ENCODE measurements at places on chromosomes 12 and 14.

- peak; percentile 26 for DNase-seq
These were observed 884.1 kb upstream of the MGAT4C start for GRCh38 chr12:87140262-87140661.

DNA sequence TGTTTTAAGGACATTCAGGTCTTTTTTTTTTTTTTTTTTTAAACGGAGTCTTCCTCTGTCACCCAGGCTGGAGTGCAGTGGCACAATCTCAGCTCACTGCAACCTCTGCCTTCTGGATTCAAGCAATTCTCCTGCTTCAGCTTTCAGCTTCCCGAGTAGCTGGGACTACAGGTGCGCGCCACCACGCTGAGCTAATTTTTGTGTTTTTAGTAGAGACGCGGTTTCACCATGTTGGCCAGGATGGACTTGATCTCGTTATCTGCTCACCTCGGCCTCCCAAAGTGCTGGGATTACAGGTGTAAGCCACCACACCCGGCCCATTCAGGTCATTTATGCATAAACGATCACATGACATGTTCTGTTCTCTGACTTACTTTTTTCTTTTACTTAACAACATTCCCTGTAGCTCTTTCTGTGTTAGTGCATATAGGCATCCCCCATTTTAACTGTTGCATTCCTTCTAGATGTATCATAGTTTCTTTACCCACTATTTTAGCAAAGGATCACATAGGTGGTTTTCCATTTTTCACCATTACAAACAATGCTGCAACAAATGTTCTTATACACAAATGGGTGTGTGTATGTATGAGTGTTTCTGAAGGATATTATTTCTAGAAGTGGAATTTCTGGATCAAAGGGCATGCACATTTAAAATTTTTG, 74.2 kb downstream of the ARF6 start:
- no peak for DNase-seq

- DNase-seq: no peak
These were observed 59.3 kb upstream of the FAM222A start for GRCh38 chr12:109654357-109654756.

GRCh38 chr14:76330411-76331327, 45.3 kb upstream of the ESRRB start:
- DNase-seq: no peak

DNA sequence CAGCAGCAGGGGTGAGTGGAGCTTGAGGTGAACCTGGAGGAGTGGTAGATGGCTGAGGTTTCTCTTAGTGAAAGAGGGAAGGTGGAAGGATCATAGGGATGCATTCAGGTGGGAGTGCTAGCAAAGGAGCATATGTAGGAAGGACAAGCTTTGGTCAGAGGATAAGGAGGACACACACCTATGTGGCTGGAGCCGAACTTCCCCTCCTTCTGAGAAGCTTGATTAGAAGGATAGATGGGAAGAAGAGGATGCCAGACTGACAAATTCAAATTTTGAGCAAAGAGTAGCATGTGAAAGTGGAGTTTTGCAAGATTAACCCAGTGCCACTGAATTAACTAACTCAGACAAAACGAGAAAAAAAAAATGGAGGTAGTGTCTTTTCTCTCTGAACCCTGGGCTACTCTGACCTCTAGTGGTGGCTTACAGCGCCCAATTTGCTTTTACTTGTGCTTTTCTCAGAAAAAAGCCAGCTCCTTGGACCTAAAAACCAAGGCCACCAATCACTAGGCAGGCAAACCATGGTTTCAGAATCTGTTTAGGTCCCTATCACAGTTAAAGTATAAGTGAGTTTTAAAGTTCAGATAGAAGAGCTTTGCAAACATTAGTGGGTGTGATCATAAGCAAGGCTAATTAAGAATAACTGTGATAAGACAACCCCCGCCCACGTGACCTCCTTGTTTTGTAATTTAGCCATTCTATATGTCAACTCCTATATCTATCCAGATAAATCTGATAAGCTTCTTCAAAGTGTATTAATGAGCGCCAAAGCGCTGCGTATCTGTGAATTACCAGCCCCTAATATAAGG, 15.5 kb downstream of the EMP1 start:
- DNase-seq: peak; percentile 92

- DNase-seq: no peak
These were observed 80.0 kb downstream of the CIT start for GRCh38 chr12:119797090-119797489.

DNA sequence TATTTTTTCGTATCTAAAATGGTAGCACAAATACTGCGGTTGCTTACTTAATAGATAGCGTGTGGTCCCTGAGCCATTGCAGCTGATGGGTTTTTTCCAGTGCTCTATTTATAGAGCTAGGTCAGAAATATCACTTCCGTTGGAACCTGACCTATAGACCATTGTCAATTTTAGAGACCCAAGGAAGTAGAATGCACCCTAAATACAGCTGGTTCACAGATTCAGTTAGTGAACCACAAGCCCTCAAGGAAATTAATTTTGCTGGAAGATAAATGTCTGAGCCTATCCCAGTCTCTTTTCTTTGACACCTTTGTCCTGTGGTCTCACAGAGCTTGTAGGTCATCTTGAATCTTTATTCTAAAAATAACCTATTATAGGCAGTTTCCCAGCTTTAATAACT, 391.0 kb downstream of the ZFP36L1 start:
- DNase-seq: no peak

DNA sequence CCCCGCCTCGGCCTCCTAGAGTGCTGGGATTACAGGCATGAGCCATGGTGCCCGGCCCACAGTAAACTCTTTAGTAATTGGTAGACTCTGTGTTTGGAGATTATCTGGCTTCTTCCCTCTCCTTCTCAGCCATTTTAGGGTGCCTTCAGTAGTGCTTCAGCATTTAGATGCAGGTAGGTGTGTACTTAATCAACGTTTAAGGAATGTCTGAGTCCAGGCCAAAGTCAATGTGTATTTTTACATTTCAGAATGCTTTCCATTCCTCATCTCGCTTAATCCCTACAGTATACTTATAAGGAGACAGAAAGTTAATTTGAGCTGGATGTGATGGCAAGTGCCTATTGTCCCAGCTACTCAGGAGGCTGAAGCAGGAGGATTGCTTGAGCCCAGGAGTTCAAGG, 20.5 kb upstream of the MGP start:
- DNase-seq: no peak

DNA sequence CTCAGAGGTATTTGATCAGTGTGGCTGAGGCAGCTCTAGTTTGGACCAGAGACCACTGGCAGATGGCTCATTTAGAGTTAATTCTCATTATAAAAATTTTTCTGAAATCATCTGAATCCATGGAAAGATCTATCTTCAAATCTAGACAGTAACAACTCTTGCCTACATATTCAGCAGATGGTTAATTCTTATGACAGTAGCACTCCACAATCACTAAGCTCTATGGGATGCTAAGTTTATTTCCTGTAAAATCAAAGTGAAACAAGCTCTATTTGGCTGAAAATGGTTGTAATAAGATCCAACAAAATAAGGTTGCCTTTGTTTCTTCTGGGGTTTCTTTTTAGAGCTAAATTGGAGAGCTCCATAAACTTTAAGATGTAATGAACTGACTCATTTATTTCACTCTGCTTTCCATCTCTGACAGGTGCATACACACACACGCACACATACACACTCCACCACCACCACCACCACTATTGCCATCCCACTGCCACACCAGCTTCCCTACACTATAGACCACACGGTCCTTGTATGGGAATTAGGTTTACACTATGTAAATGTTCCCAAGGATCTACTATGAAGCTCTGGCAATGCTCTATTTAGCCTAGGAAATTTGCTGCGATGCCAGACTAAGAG, 293.1 kb downstream of the RPAP3 start:
- DNase-seq: no peak

DNA sequence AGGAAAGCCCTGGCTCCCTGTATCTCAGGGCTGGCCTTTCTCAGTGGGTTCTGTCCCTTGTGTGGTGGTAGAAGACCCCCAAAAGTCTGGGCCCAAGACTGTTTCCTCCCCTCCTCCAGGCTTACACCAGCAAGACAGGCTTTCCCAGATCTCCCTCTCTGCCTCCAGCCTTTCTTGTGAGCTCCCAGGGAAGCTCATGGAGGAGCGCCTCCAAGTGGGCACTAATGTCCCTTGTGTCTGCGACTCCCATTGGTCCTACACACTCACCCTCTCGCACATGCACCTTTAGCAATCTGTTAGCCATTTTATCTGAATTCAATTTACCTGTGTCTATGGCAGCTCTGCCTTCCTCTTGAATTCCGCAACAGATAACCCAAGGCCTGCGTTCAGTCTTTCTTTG, 251.1 kb upstream of the CAND1 start:
- no peak for DNase-seq

DNA sequence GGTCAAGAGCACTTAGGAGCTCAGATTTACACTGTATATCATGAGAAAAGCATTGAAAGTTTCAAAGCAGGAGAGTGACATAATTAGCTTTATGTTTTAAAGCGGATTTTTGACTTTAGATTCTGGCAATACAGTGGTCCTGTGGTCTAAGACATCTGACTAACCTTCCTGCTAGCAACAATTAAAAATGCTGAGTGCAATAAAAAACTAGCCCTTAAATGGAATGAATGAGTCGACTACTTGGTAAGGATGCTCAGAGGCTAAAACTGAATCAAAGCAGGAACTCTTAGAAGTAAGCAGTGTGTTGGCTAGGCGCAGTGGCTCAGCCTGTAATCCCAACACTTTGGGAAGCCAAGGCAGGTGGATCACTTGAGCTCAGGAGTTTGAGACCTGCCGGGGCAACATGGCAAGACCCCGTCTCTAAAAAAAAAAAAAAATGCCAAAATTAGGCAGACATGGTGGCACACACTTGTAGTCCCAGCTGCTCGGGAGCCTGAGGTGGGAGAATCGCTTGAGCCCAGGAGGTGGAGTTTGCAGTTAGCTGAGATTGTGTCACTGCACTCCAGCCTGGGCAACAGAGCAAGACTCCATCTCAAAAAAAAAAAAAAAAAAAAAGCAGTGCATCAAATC, 18.9 kb downstream of the BICD1 start:
- no peak for DNase-seq

DNA sequence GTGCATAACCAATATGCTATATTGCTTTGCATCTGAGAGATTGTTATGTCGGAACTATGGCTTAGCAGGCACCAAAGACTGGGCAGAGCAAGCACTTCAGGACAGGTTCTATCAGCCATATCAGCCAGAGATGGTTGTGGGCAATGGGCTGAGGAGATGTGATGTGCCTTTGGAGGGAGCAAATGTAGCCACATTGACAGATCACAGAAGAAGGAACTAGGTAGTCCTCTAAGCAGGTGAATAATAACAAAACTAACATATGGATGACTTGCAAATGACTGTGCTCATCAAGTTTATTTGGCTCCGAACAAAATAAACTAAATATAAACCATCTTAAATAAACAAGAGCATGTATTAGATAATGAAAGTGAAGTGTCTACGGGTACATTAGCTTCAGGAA, 291.7 kb downstream of the RMST start:
- DNase-seq: no peak

Data from hematopoietic multipotent progenitor cell treated with erythropoietin and hydrocortisone succinate and interleukin-3 and kit ligand, for 4 days (in vitro differentiated cells).